ENCODE measurements at places on chromosomes 5 and 9. TPM values are rescaled to one million over a fixed set of nuclear protein-coding genes. Genes with fewer than 3 reads are reported as not detected.

GRCh38 chr9:16918920-16919319, 48.5 kb upstream of the BNC2 start:
- no peak for DNase-seq

- DNase-seq, result no peak
Observed at GRCh38 chr9:27088981-27089380, 20.0 kb upstream of the TEK start.

DNA sequence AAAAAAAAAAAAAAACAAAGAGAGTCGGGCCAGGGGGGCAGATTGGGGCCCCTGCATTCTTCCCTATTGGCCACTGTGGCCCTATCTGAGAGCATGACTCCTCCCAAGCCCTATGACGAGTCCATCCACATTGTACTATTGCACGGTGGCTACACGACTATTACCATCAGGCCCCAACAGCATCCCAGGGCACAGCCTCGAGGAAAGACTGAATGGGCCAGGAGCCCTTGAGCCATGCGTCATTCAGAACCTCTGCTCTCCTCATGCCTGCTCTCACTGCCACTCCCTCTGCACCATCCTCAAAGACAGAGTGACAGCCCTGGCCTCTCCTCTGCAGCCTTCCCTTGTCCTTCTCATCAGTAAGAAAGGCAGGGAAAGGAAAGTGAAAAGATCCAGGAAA, 20.2 kb upstream of the ORM1 start:
- no peak for DNase-seq

DNA sequence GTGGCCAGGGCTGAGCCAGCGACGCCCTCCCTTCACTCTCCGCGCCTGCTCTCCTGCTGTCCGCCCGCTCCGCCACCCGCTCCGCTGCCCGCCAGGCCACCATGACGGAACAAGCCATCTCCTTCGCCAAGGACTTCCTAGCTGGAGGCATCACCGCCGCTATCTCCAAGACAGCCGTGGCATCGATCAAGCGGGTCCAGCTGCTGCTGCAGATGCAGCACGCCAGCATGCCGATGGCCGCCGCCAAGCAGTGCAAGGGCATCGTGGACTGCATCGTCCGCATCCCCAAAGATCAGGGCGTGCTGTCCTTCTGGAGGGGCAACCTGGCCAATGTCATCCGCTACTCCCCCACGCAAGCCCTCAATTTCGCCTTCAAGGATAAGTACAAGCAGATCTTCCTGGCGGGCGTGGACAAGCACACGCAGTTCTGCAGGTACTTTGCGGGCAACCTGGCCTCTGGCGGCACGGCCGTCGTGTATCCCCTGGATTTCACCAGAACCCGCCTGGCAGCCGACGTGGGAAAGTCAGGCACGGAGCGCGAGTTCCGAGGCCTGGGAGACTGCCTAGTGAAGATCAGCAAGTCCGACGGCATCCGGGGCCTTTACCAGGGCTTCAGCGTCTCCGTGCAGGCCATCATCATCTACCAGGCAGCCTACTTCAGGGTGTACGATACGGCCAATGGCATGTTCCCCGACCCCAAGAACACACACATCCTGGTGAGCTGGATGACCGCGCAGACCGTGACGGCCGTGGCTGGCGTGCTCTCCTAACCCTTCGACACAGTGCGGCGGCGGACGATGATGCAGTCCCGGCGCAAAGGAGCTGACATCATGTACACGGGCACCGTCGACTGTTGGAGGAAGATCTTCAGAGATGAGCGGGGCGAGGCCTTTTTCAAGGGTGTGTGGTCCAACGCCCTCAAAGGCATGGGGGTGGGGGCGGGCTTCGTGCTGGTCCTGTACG, 1130.4 kb upstream of the ACO1 start:
- DNase-seq, result no peak

DNA sequence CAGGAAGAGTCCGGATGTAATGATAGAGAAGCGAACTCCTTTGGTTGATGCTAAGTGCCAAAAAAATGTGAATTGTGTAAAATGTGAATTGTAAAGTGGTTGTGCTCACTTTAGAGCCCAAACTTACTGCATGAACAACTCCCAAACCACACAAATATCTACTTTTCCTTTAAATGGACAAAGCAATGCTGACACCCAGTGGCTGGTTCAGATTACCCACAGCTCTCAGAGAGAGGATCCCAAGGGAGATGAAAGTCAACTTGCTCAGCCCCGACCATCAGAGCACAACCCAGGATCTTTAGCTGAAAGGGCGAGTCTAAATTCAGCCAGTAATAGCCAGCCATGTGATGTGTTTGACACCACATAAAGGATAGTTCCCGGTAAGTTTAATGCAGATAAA, 133.7 kb downstream of the NMUR2 start:
- no peak for DNase-seq

DNA sequence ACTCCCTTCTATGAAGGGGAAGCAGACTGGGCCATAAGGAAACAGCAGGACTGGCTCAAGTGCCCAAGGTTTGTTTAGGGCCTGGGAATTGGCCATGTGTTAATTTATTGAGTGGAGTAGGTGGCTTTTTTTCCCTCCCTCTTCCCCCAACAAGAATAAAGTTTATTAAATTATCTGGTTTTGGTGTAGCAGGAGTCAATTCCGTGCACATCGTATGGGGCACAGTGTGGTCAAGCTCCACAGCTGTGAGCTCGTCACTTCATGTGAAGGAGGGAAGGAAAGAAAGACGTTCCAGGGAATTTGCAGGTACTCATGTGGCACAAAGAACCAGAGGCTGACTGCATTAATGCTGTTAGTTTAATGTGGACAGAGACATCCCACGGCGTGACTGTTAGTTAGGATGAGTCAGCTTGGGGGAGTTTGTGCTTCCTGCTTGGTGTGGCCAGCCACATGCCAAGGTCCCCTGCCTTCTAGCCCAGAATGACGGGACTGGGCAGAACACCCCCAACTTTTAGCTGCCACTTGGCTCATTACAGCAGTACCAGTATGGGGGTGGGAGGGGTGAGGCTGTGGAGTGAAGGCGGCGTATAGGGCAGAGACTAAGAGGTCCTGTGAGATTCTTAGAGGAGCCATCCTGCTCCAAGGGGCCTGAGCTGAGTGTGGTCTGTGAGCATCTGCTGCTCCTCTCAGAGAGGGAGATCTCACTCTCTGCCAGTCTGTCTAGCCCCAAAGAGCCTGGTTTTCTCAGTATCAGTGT, 33.2 kb downstream of the CSF1R start:
- no peak for DNase-seq

The SLC34A3 gene
- total RNA-seq, result not detected
